Cardiac fibroblast (primary cell): ENCODE measurements at places on chromosomes 13 and 19.

DNA sequence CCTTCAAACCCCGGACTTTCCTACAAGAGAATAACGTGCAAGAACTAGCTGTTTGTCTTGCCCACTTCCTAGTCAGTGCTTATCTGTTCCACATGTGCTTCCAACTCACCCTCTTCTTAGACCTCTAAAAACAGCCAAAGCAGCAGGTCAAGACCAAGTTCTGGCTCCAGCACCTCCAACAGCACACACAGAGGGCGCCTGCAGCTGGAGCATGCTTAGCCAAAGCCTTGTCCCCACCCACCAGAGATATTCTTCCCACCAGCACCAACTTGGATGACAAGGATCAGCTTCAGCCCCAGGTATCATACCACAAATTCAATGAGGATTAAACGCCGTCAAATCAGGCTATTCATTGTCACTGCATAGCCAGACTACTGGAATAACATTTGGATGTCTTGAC is 17.9 kb downstream of the RCBTB1 start:
- no peak for DNase-seq

- peak; percentile 93 for DNase-seq
These were observed 10.9 kb upstream of the TLE5 start for GRCh38 chr19:3073159-3073563.

DNA sequence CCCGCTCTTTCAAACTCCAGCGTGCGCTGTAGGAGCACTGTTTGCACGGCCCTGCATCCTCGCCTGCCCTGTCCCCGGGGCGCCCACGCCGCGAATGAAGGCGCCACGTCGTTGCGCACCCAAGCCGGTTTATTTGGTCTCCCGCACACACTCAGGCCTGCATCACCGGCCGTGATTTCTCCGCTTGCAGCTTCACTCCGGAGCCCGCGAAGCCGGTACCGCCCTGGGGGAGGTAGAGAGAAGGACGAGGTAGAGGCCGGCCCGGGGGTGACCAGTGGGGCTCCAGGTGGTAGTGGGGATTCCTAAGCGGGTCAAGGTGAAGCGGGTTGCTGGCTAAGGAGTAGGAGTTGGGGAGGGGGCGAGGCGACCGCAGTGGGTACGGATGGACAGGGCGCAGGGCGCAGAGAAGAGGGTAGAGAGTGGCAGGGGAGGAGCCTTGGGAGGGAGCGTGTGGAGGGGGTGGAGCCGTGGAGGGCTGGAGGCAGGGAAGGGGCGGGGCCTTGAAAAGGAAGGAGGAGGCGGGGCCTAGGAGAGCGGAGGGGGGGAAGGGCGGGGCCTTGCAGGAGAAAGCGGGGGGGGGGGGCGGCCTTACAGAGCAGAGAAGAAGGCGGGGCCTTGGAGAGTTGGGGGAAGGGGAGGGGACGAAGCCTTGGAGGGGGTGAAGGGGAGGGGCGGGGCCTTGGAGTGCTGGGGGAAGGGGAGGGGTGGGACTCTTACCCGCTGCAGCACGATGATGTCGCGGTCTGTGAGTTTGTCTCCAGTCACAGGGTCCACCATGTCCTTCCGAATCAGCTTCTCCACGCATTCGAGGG is 24.6 kb downstream of the NOSIP start:
- peak; percentile 56 for DNase-seq

DNA sequence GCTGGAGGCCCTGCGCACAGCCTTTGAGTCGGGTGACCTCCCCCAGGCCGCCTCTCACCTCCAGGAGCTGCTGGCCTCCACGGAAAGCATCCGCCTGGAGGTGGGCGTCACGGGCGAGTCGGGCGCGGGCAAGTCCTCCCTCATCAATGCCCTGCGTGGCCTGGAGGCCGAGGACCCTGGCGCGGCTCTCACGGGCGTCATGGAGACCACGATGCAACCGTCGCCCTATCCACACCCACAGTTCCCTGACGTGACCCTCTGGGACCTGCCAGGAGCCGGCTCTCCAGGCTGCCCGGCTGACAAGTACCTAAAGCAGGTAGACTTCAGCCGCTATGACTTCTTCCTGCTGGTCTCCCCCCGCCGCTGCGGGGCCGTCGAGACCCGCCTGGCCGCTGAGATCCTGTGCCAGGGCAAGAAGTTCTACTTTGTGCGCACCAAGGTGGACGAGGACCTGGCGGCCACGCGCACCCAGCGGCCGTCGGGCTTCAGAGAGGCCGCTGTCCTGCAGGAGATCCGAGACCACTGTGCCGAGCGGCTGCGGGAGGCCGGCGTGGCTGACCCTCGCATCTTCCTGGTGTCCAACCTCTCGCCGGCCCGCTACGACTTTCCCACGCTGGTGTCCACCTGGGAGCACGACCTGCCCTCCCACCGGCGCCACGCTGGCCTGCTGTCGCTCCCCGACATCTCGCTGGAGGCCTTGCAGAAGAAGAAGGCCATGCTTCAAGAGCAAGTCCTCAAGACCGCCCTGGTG is 2.9 kb downstream of the IRGC start:
- no peak for DNase-seq

DNA sequence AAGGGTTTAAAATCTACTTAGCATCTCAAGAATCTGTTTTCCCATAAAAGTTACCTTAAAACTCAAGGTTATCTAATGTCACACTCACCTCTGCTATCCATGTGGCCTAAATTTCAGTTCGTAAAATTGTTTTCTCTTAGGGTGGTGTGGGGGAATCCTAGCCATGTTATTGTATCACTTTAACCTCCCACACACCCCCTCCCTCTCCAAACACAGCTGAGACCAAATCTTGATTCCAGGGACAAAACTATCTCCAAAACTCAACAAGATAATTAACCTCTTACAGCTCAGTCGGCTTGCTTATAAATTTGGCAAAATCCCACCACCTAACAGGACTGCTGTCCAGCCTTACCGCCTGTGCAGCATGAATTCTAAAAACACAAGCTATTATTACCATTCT is 3.8 kb downstream of the CARS2 start:
- no peak for DNase-seq

DNA sequence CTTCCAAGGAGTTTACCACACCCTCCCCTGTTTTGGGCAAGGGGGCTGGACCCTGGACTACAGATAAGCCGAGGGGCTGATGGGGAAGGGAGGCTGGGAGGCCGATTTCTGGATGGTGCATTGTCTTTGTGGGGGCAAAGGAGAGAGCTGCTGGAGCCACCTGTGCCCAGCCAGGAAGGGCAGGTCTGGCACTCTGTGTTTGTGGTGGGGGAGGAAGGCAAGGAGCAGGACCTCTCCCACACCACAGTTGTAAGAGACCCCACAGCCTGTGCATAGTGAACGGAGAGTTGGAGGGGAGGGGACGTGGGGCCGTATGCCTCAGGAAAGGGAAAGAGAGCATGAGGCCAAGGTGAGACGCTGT is 16.0 kb upstream of the PRR19 start:
- DNase-seq: no peak

DNA sequence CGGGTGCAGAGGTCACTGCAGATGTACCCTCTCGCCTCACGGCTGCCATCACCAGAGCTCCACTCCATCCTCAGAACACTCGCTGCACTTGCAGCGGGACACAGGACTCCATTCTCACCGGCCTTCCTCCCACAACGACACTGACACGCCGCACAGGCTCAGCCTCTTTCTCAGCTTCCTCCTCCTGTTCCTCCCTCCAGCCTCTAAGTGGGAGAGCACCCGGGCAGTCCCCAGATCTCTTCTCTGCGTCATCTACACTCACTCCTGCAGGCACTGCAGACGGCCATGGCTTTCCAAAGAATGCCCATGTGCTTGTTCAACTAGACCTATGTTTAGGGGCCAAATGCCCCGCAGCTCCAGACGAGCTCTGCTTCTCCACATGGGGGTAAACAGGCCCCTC is 14.3 kb upstream of the FKRP start:
- no peak for DNase-seq

GRCh38 chr13:29707876-29708543 is 112.5 kb upstream of the SLC7A1 start:
- DNase-seq: peak; percentile 51

DNA sequence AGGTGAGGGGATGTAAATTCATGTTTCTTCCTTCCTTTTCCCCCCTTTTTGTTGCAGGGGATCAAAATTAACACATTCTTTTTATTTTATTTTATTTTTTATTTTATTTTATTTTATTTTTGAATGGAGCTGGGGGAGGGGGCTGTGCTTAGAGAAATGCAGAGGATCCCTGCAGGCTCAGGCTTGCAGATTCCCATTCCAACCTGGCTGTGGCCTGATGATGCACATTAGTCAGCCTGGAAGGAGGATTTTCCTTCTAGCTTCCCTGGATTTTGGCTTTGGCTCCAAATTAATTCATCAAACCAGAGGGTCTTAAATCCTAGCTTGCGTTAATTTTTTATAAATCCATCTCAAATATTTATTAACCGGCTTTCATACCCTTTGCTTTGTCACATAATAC is 67.0 kb downstream of the FREM2 start:
- no peak for DNase-seq

DNA sequence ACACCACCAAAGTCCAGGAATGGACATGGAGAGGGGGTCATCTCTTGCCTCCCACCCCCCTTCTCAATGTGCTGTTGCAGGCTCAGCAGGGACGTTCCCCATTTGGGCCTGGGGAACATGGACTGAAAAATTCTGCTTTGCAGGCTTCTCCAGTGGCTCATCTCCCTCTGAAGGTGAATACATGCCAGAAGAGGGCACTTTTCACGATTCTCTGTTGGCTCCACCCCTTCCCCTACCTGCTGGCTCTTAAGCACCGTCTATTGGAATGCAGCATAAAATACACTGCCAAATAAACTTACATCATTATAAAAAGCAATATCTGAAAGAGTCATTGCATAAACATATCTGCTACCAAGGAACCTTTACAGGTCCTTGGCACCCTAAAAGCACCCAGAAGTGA is 35.7 kb downstream of the NHLRC3 start:
- no peak for DNase-seq

DNA sequence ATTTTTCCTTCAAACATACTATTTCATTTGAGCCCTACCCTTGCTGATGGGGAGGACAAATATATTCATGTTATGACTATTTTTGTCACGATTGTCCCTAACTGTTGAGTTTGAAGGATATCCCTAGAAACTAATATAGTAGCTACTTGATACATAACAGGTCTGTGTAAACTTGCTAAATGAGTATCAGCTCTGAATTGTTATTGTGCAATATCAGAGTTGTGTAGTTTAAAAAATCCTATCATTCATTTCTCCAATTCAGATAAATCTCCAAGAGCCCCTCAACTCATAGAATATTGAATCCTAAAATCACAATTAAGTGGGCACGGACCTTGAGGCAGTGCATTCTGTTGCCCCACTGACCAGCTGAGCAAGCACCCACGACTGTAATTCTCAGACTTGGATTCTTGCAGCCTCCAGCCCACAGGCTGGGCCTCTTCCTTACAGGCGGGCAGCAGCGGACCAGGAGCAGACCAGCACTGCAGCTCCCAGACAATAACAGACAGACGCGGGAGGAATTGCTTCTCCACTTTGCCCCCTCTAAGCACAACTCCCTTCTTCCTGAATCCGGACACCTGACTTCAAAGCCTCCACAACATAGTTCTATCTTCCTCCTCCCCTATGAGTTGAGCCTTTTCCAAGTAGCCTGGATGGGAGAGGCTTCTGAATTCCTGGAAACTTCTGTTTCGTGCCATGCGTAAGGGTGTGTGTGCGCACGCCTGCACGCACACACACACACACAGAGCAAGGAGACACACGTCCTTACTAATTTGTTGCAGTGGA is 337.6 kb upstream of the ARGLU1 start:
- no peak for DNase-seq

DNA sequence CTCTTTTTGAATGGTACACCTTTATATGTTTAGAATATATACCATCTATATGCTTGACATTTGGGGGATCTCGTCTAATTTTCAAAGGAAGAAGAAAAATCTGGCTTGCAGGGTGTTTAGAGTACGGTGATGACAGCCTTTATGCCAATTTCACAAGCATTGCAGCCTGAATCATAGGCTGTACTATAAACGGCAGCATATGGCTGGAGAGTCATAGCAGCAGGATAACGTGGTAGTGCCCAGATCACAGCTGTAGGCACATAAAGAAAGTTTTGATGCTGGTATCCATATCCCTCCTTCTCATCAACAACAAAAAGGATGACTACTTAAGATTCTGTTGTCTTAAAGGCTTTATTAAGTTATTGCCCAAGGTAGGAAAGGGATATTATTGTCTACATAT is 253.0 kb downstream of the PCDH9 start:
- no peak for DNase-seq

DNA sequence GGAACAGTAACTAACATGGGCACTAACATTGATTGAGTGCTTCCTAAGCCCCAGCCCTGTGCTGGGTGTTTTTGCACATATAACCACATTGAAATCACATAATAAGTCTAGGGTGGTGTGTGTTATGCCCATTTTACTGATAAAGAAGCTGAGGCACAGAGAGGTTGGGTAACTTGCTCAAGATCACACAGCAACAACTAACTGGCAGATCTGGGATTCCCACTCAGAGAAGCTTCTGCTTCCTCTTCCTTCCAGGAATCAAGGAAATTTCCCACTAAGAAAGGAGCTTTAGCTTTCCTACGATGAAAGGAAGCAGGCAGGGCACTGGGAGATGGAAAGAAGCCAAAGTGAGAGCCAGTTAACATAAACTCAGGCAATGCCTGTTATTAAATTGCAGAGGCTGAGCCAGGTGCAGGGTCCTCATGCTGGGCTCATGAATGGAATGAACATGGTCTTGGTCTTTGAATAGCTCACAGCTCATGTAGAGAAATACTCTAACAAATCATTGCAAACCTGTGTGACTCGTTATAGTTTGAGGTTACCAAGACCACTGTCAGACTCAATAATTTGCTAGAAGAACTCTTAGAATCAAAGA is 10.1 kb downstream of the SSC5D start:
- DNase-seq: no peak

DNA sequence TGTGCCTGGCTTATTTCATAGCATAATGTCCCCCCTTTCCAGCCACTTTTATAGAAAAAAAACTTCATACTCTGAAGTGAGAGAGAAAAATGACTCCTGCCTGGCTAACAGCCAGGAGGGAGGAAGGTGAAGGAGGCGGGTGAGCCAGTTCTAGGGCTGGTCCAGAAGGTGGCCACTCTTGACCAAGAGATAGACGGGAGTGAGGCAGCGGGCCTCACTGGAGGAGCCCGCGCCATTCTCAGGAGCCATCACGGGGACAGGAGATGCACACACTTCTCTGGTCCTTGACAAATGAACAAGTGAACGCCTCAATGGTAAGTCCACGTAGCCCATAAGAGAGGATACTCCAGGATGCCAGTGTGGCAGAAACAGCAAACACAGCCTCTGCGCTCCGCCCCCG is 231.4 kb downstream of the UQCRFS1 start:
- no peak for DNase-seq

DNA sequence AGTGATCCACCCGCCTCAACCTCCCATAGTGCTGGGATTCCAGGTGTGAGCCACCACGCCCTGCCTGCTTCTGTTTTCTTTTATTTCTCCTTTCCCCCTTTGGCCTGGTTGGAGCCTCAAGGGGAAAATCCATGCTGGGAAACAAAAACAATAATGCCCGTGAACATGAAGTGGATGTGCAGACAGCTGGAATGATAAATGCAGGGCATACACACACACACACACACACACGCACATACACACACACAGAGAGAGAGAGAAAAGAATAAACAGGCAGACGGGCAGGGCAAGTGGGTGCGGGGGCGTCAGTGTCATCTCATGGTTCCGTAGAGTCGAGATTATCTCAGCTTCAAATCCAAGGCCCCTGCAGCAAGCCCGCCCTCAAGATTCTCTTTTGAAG is 4.4 kb upstream of the PLEKHF1 start:
- DNase-seq: no peak
